ENCODE measurements at places on chromosomes 2 and 18.

GRCh38 chr2:207318181-207318628 is 152.5 kb upstream of the KLF7 start:
- DNase-seq, result no peak

DNA sequence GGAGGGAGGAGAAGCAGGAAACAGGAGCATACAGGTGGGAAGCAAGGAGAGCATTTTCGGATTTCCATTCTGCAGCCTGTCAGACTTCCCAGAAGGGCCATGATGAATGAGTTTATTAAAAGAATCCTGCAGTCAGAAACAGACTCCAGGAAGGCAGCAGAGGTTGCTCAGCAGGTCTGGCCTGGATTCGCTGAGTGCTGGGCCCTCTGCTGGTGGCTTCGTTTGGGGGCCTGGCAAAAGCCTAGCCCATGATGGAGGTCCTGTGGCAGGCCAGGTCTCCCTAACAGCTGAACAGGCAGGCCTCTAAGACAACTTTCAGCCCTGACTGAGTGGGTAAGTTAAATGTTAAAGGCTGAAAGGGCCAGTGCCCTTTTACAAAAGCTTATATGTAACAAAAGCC is 108.2 kb upstream of the CAPN13 start:
- DNase-seq, result no peak

- DNase-seq, result no peak
These were observed 135.6 kb upstream of the CCDC195 start for GRCh38 chr2:224851811-224852210.

GRCh38 chr18:42893977-42894376 is 221.5 kb downstream of the RIT2 start:
- no peak for DNase-seq

- no peak for DNase-seq
These were observed 87.1 kb downstream of the BCL2L11 start for GRCh38 chr2:111207851-111208250.

GRCh38 chr2:8119782-8120505 is 561.9 kb upstream of the ID2 start:
- peak; percentile 21 for DNase-seq

- DNase-seq, result peak; percentile 69
These were observed 85.7 kb downstream of the SLC4A3 start for GRCh38 chr2:219713110-219713509.

DNA sequence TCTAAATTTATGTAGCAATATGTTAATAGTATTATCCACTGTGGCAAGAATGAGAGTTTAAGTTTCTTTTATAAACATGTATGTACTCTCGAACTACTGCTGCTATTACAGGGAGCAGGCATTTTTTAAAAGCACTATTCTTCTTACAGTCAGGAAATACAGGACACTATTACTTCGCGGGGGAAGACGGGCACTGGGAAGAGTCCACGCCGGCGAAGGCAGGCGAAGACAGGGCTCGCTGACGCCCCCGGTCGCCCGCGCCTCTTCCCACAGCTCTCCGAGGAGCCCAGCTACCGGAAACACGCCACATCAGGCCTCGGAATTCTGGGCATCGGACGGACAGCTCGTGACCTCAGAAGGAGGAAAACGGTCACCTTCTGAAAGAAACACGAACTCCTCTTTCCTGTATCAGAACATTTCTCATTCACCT is 90.2 kb downstream of the FAM161A start:
- DNase-seq, result no peak

GRCh38 chr2:20236496-20236895 is 11.6 kb upstream of the SDC1 start:
- DNase-seq, result no peak

DNA sequence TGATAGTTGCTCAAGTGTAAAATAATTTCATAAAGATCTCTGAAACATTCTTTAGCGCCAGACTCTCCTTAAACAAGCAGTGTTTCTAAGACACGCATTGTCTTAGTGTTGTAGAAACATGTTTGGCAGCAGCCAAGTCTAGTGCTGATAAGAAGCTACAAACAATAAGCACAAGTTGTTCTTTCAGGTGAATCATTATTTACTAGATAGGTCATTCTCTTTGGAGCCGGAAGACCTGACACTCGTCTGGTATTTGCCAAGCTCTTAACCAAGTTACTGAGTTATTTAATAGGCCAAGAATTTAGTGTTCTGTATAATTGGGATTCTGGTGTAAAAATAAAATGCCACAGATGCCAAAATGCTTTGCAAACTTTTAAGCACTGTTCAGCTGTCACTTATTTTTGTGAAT is 852.1 kb downstream of the CPS1 start:
- DNase-seq, result peak; percentile 81

DNA sequence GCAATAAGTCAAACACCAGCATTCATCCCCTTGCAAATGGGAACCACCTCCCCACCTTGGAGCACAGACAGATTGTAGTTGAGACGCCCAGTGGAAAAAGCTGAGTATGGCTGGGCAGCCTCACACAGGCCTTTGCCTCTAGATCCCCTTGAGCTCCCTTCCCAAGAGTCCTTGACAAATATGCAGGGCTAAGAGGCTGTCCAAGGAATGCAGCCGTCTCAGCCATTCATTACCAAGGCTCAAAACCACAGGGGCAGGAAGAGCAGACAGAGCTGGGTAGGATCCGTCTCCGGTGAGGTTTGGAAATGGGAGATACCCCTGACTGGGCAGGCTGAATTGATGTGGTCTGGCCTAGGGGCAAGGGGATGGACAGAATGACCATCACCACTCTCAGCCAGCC is 557.1 kb downstream of the TNS1 start:
- no peak for DNase-seq

DNA sequence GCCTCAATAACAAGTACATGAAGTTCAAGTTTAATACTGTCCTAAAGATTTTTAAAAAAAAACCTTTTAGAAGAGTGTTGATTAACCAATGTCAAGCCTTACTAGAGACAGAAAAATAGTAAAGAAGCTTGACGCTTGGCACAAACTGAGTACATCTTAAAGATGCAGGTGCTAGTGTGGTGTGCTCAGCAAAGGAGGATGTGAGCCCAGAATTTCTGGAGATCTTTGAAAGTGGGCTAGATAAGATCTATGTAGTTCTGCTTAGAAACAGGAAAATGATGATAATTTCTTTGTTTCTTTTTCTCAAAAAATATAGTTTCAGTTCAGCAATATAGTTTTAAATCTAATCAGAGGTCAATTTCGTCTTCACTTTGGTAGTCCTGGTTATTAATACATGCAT is 118.3 kb upstream of the KLHL14 start:
- DNase-seq, result no peak

DNA sequence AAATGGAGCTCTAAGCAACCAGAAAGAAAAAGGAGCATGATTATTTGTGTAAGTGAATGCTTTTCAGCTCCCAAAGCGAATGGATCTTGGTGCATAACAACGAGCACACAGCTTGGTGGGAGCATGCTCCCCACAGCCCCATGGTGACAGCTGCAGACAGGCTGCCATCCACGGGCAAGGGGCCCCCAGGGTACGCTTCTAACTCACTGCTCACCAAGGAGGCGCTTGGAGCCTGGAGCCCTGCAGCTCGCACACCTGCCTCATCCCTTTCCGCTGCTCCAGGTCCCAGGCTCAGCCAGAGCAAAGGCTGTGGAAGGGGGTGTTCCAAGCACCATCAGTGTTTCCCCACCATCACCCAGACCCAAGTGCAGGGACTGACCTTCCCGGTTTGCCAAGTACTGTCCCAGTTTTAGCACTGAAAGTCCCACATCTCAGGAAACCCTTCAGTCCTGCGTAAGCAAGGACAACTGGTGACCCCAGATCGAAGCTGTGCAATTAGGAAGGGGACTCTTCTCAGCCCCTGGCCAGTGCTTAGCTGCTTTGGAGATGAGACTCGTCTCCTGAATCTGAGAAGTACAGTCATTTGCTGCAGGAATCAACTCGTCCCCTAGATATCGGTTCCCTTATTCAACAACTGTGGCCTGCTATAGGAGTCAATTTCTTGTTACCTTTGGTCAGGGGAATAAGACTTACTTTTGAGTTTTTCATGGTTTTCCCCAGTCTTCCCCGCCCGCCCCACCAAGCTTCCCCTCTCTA is 50.0 kb upstream of the ATG16L1 start:
- DNase-seq, result no peak

DNA sequence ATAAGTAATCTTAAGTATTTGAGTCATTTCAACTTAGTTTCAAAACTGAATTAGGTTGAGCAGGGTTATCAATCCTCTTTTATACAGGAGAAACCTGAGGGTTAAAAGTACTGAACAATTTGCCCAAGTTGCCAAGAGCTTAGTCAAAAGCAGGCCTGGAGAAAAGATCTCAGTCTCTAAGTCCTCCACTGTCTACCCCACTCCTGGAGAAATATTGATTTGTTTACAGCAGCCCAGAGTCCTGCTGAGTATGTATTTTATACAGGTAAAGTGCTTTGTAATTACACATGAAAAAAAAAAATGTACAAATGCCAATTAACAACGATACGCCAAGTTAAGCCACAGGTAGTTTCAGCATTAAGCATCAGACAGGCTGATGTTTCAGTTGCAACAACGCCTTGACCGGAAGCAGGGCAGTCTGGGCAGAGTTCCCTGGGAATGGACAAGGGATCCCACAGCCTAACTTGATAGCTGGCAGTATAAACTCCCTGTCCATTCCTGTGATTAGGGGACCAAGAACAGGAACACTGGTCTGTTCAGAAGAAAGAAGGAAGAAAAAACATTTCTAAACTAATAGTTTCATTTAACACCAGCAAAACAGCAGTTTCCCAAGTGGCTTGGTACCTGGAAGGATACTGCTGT is 132.9 kb downstream of the MYO5B start:
- DNase-seq, result no peak

DNA sequence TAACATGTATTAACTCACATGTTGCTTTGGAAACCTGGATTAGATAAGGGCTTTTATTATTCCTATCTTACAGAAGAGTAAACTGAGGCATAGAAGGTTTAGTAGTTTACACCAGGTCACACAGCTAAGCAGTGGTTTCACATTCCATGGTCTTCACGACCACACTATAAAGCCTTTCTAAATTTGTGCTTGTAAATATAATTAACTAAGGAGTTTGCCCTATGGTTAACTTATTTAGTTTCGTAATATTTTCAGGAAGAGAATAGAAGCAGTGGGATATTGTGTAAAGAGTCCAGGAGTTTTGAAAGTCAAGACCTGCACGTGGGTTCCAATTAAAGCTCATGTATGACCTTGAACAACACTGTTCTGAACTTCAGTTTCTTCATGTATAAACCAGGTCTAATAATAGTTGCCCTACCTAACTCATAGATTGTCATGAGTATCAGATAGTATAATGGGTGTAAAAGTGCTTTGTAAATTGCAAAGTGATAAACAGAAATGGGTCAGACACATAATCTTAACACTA is 19.5 kb upstream of the SOS1 start:
- no peak for DNase-seq

DNA sequence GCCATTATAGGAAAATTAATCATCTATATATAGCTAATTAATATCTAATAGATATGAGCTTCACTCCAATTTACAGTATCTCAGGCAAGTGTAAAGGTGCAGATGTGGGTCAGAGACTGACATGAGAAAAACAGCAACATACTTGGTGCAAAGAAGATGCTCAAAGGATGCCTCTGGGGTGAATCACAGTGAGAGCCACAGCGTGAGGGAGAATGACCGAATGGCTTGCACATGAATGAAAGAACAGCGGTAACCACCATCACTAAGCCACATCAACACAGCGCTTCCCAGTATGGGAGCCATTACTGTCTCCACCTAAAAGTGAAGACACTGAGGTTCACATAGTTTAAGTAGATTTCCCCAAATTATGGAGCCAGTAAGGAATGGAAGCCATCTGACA is 423.4 kb upstream of the ID2 start:
- no peak for DNase-seq

DNA sequence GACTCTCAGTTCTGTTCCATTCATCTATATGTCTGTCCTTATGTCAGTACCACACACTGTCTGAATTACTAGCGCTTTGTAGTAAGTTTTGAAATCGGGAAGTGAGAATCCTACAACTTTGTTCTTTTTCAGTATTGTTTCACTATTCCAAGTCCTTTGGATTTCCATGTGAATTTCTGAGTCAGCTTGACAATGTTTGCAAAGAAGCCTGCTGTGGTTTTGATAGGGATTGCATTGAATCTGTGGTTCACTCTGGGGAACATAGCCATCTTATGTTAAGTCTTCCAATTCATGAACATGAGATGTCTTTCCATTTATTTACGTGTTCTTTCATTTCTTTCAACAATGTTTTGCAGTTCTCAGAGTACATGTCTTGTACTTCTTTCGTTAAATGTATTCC is 15.0 kb downstream of the SLC3A1 start:
- DNase-seq, result peak; percentile 63

DNA sequence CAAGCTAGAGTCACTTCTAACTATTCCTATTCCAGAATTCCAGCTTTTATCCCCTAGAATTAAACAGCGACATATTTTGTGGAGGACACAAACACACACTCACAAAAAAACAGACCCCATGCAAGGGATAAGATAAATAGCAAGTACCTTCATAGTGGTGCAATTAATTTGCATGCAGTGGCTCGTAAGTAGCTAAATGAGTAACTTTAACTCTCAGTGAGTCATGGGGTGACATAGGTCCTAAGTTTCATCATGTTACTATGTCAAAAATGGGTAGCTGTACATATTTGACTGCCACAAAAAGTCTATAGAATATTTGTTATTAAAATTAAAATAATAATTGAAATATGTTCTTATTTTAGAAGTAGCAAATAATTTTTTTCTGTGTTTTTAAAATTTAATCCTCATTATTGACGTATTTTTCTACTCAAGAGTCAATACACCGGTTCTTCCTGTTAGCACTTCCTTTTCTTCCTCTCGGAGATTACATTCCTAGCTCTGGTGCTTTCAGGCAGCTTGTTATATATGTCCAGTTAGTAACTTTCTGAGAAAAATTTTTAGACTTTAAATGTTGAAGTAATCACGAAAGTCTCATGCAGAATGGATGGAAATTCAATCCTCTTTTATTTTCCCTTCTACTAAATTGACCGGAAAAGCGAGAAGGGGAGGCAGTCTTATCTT is 247.0 kb downstream of the KCNH7 start:
- DNase-seq, result no peak

DNA sequence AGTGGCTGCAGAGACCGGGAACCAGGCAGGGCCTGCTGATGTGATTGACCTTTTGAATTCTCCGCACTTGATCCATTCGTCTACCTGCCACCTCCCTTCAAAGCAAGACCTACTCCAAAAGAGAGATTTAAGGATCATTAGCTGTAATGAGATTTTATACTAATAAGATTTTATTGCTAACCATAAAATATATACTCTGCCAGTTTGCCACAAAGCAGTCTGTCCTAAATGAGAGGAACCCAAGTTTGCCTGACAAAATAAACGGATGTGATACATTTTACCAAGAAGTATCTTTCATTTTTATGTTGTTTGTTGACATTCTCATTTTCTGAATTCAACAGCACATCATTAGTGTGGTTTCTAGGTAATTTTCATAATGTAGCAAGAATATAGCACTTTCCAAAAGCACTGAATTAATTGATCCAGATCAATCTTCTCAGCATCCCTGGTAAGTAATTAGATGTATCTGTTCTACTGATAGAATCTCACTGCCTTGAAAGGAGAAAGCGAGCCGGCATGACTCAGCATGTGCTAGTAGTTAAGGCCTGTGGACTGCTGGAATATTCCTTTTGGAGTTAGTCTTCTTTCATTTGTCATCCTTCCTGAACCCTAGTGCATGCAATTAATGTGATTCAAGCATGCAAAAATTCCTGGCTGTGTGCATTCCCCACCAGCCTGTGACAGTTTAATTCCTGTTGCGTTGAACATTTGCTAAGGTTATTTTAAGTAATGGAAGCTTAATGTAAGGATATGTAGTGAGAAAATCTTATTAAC is 128.5 kb downstream of the ARL6IP6 start:
- peak; percentile 42 for DNase-seq

GRCh38 chr2:203972066-203972465 is 35.5 kb downstream of the ICOS start:
- no peak for DNase-seq

Data from A172 (cell line).